Ascending aorta (tissue), 2 donors: ENCODE measurements at places on chromosomes 6 and 20.

- DNase-seq: no peak
These were observed 423 bp downstream of the PACRG start for GRCh38 chr6:162728197-162728596.

DNA sequence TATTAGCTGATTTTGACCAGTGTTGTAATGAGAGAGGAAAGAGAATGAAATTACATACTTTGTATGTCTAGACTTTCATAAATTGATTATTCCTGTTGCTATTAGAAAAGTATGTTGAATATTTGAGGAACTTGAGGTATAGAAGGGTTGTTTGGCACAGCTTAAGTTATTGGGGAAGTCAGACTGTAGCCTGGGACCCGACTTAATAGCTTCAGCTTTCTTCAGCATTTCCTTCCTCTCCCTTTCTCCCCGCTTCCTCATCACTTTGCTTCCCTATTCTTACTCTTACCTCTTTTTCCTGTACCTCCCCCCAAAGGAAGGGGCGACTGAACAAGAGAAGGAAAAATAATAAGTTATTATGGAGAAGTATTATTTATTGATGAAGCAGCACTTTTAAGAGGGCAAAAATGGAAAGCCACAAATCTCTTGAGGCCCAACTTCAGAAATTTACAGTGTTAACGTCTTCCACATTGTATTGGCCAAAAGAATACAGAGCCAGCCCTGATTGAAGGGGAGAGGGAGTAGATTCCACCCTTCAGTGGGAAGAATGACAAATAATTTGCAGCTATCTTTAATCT lies 7.4 kb downstream of the SENP6 start:
- no peak for DNase-seq

GRCh38 chr6:22367346-22367745 lies 70.5 kb upstream of the PRL start:
- DNase-seq: no peak

DNA sequence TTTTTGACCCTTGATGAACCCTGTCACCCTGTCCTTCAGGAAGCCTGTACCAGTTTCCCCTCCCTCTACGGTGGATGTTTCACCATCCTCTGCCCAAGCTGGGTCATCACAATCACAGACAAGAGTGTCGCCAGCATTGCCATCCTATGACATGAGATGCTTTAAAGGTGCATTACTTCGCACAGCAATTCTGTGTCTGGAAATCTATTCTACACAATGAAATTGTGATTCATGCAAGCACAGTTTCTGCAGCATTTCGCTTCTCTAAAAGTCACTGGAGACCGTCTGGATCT lies 2.5 kb upstream of the ULBP2 start:
- no peak for DNase-seq

- no peak for DNase-seq
These were observed 31.6 kb downstream of the MYLK4 start for GRCh38 chr6:2719093-2719455.

DNA sequence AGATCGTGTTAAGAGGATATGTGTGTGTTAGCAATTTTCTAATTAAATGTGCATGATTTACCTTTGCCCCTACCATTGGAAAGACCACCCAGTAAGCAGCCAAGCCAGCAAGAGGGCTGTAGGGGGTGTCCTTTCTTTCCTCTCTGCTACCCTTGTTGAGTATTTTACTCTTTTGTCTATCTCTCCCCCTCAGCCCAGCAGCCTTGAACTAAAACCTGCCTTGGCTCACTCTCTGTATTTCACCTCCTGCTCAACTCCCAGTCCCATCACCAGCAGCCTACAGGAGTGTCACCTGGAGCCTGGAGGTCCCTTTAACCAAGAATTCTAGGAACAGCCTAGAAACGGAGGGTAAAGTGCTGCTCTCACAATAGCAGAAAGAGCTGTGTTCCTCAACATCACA lies 81.0 kb downstream of the HIVEP2 start:
- DNase-seq: no peak
